ENCODE measurements at places on chromosomes 5 and 9.
A peak's percentile ranks its signal among the peaks of the same experiment; 100 is the strongest.

- no peak for DNase-seq
Measured at GRCh38 chr9:88218726-88219125, 80.5 kb upstream of the SPATA31C2 start.

DNA sequence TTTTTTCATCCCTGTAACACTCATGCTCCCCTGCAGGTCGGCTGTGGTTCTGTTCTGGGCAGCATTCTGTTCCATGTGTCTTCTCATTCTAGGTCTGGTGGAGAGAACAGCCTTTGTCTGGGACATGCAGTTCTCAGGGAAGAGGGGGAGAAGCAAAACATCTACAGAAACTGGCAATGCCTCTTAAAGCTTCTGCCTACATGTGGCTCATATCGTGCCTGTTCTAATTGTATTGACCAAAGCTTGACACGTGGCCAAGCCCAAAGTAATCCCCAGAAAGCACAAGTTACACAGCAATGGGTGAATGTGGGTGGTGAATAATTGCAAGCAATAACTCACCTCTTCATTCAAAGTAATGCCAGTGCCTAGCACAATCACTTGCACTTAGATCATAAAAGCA is 218.2 kb upstream of the IL12B start:
- DNase-seq, result no peak

GRCh38 chr5:5886812-5887486 is 464.5 kb downstream of the ICE1 start:
- peak; percentile 28 for DNase-seq

- DNase-seq, result no peak
Measured at GRCh38 chr9:124297551-124297901, 39.8 kb downstream of the NEK6 start.

DNA sequence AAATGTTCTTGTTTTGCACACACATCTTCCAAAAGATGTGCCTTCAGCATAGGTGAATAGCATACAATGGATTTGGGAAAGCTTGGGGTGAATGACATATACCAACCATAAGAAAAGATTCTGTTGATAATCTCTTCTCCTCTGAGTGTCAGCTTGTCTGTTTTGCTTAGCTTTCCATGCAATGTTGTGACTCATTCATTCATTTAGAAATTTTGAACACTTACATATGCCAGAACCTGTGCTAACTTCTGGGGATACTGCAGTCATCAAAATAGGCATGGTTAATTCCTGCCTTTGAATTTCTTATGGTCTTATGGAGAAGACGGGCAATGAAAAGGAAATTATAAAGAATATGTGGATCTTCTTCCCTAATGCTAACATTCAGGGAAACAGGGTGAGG is 14.1 kb downstream of the ADRB2 start:
- no peak for DNase-seq

GRCh38 chr5:51650824-51651223 is 267.6 kb downstream of the ISL1 start:
- DNase-seq, result no peak

DNA sequence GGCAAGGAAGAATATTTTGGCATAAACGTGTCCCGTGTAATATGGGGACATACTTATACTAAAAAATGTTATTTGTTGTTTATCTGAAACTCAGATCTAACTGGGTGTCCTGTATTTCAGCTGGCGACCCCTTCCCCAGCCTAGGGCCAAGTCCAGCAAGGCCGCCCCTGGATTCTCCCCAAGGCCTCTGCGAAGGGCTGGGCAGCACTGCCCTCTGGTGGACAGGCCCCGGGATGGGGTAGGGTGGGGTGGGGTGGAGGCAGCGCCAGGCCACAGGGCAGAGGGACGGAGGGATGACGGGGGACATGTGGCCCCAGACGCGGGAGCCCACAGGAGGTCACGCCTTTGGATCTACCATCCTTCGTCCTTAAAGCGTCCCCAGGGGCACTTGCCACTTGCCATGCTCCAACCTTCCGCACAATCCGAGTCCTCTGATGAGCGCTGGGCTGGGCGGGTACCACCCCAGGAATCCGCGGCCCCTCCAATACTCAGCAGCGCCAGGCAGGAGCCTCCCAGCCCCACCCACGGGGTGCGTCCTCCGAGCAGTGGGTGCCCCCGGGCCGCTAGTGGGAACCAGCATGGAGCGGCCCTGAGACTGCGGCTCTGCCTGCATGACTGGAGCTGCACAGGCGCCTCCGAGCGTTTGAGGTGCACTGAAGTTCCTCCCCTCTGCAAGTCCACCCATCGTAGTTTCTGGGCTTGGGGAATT is 7.1 kb upstream of the AGPAT2 start:
- DNase-seq, result no peak

GRCh38 chr5:124963236-124963919 is 216.9 kb upstream of the ZNF608 start:
- DNase-seq, result no peak

DNA sequence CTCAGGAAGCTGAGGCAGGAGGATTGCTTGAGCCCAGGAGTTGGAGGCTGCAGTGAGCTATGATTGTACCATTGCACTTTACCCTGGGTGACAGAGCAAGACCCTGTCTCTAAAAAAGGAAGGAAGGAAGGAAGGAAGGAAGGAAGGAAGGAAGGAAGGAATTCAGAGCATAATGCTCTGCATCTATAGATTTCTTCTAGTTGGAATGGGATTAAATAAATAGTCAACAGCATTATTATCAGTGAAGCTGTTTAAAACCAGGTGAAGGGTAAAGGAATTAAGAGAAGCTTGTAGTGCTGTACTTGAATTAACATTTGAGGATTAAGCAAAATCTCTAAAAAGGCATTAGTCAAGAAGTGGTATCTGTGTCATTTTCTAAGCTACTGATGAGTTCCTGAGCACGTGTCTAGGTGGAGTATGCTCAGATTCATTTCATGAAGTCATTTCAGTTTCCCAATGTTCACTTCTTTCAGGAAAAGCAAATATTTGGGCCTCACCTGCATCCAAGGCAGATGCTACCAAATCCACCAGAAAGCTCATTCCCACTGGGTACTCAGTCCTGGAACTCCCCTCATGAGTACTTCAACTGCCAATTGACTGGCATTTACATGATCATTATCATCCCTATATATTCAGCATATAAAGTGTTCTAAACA is 8.4 kb downstream of the PDE6A start:
- DNase-seq, result no peak

GRCh38 chr9:124342776-124343485 is 72.3 kb downstream of the PSMB7 start:
- no peak for DNase-seq
